ENCODE measurements at places on chromosomes 16 and 17.

DNA sequence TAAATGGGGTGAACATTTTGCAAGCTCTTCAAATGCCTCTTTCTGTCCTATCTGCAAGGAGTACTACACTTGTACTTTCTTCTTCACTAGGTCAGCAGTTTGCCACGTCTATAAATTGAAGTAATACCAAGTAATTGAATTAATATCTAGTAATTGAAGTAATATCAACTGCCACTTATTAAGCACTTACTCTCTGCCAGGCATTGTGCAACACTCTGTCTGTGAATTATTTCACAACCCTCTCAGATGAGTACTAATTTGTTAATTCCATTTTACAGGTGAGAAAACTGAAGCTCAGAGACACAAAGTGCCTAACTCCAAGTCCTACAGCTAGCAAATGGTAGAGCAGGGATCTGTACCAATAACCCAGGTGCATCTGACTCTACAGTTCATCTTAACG is 4.1 kb downstream of the SDR42E1 start:
- peaks cover 20% of the 10 kb centered on the region for H3K36me3 ChIP-seq
- no peak overlapping the region for H3K27ac ChIP-seq
- H3K27me3 ChIP-seq: peaks cover 8% of the 10 kb centered on the region
- DNase-seq: no peak
- no peak overlapping the region for H3K4me3 ChIP-seq

DNA sequence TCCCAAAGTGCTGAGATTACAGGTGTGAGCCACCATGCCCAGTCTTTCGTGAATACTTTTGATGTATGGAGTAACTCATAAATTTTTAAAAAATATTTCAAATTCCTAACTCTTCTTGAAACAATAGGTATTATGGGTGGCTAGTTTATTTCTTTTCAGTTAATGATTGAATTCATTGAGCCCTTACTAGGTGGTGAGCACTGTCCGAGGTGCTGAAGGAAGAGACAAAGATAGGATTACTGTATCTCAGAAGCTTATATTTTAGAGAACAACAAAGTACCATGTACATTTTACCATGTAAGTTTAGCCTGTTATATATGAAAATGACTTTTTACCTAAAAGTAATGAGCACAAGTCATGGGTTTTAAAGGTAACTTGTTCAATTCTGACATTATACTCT is 418.3 kb downstream of the NPIPA7 start:
- no peaks in the 10 kb centered on the region for H3K4me1 ChIP-seq
- no peaks in the 10 kb centered on the region for H3K36me3 ChIP-seq
- no peak overlapping the region for H3K27ac ChIP-seq

DNA sequence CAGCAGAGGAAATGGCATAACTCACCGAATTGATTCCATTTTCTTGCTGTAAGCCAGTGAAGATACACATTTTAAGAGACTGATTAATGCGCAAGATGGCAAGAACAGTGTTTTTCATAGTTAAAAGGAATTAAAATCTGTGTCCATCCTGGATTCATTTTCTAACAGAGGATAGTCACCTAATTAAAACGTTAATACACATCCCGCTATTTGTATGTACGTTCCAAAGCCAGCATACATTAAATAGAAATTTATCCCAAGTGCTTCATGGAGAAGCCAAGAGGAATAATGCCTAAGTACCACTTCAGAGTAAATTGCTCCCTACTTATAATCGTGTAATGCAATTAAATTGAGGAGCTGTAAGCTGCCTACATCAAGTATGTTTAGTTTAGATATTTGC is 49.9 kb downstream of the RBFOX1 start:
- no peaks in the 10 kb centered on the region for H3K27me3 ChIP-seq
- no peak overlapping the region for H3K4me3 ChIP-seq
- no peak overlapping the region for H3K27ac ChIP-seq
- DNase-seq: no peak
- no peaks in the 10 kb centered on the region for H3K36me3 ChIP-seq

DNA sequence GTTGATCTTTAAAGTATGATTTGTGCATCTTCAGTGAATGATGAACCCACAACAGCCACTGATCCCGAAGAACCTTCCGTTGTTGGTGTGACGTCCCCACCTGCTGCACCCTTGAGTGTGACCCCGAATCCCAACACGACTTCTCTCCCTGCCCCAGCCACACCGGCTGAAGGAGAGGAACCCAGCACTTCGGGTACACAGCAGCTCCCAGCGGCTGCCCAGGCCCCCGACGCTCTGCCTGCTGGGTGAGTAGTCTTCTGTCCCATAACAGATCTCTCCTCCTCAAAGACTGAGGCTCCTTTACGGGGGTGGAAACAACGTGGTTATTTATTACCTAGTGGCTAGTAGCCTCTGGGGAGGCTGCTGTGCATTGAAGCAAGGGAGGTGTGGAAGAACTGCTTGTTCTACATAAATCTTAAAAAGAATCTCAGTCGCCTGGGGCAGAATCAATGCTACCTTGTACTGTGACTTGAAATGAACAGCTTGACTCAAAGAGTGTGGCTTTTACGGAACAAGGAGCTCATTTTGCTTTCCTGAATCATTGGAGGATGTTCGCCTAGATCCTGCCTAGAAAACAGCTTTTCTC is 63.0 kb upstream of the CLEC18A start:
- no peak overlapping the region for H3K4me3 ChIP-seq
- H3K27me3 ChIP-seq: no peaks in the 10 kb centered on the region
- DNase-seq: no peak

- H3K4me3 ChIP-seq: no peak overlapping the region
- H3K4me1 ChIP-seq: no peaks in the 10 kb centered on the region
- no peaks in the 10 kb centered on the region for H3K36me3 ChIP-seq
- peaks cover 39% of the 10 kb centered on the region for H3K27me3 ChIP-seq
- no peak for DNase-seq
- H3K27ac ChIP-seq: no peak overlapping the region
Measured at GRCh38 chr17:55340176-55340575, 75.4 kb downstream of the HLF start.

- H3K27me3 ChIP-seq: peaks cover 23% of the 10 kb centered on the region
- H3K4me1 ChIP-seq: peaks cover 5% of the 10 kb centered on the region
- H3K27ac ChIP-seq: no peak overlapping the region
- DNase-seq: no peak
Measured at GRCh38 chr16:974001-974601, 3.3 kb upstream of the LMF1 start.

DNA sequence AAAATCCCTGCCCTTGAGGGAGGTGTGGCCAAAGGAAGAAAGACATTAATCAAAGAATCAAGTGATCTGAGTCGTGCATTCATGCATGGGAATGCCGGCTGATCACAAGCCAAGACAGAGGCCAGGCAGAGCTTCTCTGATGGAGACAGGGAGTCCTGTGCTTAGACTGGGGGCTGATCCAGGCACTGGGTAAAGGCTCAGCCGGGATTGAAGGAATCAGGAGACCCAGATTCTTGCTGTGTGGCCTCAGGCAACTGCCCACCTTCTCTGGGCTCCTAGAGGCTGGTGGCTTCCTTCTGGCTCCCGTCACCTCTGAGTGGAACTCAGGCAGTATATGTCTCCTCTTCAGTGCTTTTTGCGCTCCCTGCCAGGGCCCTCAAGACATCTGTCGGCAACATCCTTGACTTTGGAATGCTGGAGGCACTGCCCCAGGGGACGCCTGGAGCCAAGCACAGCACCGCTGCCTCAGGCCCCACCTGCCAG is 17.7 kb downstream of the RAI1 start:
- H3K27ac ChIP-seq: no peak overlapping the region
- H3K36me3 ChIP-seq: no peaks in the 10 kb centered on the region
- H3K4me3 ChIP-seq: peak overlapping the region; percentile 47
- no peaks in the 10 kb centered on the region for H3K27me3 ChIP-seq
- DNase-seq: no peak

DNA sequence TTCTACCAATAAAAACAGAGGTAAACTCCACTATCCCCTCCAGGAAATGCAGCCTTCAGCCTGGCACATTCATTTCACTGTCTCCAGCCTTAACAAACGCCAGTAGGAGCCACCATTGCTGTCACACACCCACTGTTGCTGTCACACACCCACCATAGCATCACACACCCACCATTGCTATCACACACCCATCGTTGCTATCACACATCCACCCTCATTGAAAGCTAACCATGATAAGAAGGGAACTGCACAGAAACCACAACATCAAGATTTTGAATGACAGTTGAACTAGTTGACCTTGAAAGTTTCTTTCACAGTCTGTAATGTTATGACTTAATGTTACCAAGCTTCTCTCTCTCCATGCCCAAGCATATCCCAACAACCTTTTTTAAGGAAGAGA is 38.1 kb downstream of the SHCBP1 start:
- peaks cover 20% of the 10 kb centered on the region for H3K36me3 ChIP-seq
- no peaks in the 10 kb centered on the region for H3K4me1 ChIP-seq
- no peak overlapping the region for H3K4me3 ChIP-seq
- DNase-seq: no peak

DNA sequence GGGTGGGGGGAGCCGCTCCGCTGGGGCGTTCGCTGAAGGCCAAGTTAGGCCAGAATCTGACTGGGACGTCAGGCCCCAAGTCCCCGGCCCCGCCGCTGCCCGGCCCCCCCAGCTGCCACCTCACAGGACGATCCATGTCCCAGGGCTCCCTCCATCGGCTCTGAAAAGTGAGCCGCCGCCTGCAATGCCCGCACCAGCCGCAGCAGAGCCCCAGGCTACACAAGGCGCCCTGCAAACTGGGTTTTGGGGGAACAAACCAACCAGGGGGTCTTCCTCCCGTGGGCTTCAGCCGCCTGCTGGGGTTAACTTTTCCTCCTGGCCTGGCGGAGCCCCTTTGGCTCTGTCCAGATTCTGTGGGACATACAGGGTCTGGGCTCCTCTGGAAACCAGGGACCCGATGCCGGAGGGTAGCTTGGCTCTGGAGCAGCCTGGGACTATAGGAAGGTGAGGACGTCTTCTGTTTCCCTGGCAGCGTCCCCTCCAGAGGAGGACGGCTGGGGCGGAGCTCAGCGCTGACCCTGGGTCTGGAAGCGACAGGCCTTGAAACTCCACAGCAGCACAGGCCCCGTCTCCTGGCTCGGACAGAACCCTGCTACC is 835 bp downstream of the NME4 start:
- DNase-seq: peak; percentile 25
- H3K27me3 ChIP-seq: no peaks in the 10 kb centered on the region
- no peaks in the 10 kb centered on the region for H3K36me3 ChIP-seq

DNA sequence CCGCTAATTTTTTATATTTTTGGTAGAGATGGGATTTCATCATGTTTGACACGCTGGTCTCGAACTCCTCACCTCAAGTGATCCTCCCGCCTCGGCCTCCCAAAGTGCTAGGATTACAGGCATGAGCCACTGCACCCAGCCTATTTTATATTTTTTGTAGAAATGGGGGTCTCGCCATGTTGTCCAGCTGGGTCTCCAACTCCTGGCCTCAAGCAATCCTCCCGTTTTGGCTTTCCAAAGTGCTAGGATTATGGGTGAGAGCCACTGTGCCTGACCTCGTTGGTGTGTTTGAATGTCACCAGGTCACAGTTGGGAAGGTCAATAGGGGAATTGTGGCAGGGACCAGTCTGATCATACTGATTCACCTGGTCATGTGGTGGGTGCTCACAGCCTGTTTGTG is 56.7 kb upstream of the NKD1 start:
- H3K4me1 ChIP-seq: no peaks in the 10 kb centered on the region
- H3K27me3 ChIP-seq: peaks cover 21% of the 10 kb centered on the region
- DNase-seq: no peak

GRCh38 chr17:15384142-15384787 is 42.9 kb upstream of the TEKT3 start:
- peaks cover 13% of the 10 kb centered on the region for H3K27me3 ChIP-seq
- no peak overlapping the region for H3K27ac ChIP-seq
- no peak overlapping the region for H3K4me3 ChIP-seq
- DNase-seq: no peak
- no peaks in the 10 kb centered on the region for H3K4me1 ChIP-seq

- no peaks in the 10 kb centered on the region for H3K36me3 ChIP-seq
- no peak overlapping the region for H3K4me3 ChIP-seq
- H3K4me1 ChIP-seq: peaks cover 10% of the 10 kb centered on the region
- no peak for DNase-seq
Measured at GRCh38 chr16:28597692-28598261, 927 bp upstream of the SULT1A2 start.

DNA sequence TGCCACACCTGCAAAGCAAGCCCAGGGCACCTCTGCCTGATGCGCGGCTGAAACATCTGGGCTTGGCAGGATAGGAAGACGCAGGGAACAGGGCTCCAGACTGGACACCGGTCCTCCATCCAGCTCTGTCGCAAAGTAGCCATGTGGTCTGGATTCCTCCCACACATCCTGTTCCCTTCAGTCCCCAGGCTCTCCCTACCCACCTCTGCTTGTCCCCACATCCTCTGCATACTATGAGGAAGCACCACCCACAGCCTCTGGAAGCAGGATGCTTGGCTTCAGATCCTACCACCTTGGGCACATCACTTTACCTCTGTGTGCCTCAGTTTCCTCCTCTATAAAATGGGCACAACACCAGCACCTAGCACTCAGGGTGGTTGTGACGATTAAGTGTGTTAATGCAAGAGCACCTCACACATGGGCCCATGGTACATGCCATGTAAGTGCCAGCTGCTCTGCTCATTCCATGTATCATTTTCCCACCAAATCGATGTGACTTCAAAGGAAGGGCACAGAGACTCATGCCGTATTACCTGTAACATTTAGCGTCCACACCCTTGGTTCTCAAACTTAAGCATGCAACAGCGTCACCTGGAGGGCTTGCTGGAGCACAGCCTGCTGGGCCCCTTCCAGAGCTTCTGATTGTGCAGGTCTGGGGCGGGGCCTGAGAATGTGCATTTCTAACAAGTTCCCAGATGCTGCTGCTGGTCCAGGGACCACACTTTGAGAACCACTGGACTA is 138.6 kb upstream of the SDK2 start:
- no peak for DNase-seq
- no peaks in the 10 kb centered on the region for H3K36me3 ChIP-seq
- H3K27me3 ChIP-seq: peaks cover 24% of the 10 kb centered on the region

DNA sequence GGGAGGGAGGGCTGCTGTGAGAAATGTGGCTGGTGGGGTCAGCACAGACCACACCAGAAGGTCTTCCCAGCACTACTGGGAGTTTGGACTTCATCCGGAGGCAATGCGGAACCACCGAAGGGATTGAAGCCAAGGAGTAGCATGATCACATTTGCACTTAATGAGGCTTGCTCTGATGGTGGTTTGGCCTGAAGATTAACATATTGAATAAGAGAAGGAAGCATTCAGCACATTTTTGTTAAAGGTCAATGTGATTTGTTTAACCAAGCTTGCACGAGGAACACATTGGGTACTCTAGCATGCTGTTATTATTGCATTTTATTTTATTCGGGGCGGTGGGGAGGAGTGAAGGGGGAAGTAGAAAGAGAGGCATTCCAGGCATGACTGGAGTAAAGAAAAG is 378.6 kb downstream of the UTP18 start:
- H3K4me3 ChIP-seq: no peak overlapping the region
- no peaks in the 10 kb centered on the region for H3K36me3 ChIP-seq
- no peaks in the 10 kb centered on the region for H3K4me1 ChIP-seq
- no peak for DNase-seq
- no peak overlapping the region for H3K27ac ChIP-seq
